ENCODE measurements at places on chromosomes 2 and 18.

- DNase-seq, result no peak
These were observed 19.0 kb downstream of the CLUL1 start for GRCh38 chr18:615773-616172.

- no peak for DNase-seq
These were observed 46.6 kb downstream of the ZNF532 start for GRCh38 chr18:58911241-58911640.

DNA sequence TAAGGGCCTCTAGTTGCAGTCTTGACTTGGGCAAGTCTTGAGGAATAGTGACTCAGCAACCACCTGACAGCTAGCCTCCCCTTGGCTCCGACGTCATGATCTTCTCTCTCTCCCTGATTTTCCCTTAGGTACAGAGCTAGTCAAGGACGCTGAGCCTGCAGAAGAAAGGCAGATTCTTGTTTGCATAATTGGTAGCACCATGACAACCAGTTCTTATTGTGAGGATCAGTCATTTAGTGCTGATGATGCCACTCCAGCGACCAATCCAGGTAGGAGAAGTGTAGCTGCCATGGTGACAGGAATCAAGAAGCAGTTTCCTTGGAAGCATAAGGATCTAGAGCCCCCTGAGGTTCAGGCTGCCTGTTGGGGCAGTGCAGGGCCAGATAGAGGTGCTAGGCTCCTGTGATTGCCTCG is 2.8 kb upstream of the RESP18 start:
- peak; percentile 37 for DNase-seq

- DNase-seq, result no peak
These were observed 318.0 kb downstream of the FIGN start for GRCh38 chr2:163417596-163418337.

- DNase-seq, result no peak
These were observed 27.7 kb upstream of the STRN start for GRCh38 chr2:36993841-36994620.

DNA sequence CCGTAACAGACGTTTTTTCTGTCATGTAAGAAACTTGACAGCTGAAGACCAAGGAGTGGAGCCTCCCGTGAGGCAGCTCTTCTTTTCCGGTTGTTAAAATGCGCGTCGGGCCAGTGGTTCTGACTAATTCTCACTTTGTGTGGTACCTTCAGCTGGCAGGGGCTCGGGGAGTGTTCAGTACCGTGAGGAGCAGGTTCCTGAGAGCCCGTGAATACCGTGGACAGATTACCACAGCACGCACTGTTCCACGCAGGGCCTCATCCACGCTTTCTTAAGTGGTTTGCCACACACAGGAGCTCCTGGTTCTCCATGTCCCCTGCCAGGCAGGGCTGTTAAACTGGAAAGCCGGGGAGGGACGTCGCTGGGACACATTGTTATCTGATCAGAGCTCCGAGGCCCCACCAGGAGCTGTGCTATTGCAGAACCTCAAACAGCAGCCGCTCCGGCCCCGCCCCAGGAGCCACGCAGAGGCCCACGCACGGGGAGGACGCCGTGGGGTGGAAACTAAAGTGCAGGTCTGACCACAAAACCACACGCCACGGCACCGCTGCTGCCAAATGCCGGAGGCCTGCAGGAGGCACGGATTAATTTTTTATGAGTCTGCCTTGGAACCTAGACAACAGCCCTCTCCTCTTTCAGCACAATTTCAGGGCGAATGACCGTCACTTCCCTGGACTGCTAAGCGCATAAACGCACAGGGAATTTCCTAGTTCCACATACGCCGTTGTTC is 43.3 kb downstream of the NFATC1 start:
- peak; percentile 55 for DNase-seq

GRCh38 chr18:11115276-11115675 is 34.1 kb downstream of the PIEZO2 start:
- no peak for DNase-seq

DNA sequence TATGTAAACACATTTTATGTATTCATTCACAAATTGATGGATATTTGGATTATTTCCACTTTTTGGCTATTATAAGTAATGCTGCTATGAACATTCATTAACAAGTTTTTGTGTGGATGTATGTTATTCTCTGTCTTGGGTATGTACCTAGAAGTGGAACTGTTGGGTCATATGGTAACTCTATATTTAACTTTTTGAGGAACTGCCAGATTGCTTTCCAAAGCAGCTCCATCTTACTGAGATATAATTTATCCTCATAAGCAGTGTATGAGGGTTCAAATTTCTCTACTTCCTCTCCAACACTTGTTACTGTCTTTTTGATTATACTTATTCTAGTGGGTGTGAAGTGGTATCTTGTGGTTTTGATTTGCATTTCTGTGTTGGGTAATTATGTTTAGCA is 7.1 kb upstream of the EML6 start:
- no peak for DNase-seq

DNA sequence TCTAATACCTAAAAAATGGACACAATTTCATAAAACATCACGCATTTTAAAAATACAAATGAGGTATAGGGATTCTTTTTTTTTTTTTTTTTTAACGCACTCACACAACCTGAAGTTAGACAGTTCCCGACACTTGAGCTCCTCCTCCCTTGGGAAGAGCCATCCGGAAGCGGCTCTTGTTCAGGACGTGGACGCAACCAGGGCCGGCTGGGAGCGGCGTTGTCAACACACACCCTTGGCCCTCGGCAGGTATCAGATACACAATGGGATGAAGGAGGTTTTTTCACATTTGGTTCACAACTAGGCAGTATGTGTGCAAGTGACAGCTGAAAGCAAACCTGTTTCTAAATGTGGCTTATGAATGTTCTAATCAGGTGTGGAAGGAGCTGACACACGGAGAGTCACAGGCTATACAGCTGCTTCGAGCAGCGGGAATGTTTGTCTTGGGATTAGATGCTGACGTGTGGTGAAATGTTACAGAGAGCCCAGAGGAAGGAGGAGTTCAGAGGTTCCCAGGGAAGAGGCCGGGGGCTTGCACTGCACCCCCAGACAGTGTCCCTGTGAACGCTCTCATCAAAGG is 111.1 kb downstream of the PXDN start:
- DNase-seq, result no peak

DNA sequence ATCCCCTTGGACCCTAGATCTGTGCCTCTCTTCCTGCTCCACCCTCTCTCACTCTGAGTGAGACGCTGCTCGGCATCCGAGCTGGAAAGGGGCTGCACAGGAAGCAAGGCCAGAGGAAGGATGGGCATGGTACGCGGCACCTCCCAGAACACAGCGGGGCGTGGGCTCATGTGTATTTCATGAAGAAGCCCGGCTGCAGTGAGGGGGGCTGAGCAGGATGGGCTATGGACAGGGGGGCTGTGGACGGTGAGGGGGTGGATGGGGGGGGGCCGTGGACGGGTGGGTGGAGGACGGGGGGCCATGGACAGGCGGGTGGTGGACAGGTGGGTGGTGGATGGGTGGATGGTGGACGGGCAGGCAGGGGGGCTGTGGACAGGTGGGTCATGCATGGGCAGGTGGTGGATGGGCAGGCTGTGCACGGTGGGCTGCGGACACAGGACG is 28.5 kb downstream of the SLC66A2 start:
- no peak for DNase-seq

DNA sequence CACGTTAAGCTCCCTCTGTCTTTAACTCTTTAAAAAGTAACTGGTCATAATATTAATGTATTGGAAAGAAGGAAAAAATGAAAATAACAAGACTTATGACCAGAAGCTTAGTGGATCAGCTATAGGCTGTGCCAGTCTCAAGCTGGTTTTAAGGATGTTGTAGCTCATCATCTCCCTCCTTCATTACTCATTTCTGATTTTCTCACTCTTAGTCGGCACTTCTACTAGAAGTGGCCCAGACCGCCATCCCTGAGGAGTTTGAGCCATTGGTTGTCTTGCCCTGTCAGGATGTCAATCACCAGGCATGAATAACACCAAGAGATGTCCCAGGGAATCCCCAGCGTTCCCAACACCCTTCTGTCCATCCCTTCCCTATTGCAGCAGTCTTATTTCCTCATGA is 151.5 kb downstream of the ASXL3 start:
- no peak for DNase-seq

GRCh38 chr2:210250622-210251021 is 25.4 kb upstream of the ACADL start:
- no peak for DNase-seq

DNA sequence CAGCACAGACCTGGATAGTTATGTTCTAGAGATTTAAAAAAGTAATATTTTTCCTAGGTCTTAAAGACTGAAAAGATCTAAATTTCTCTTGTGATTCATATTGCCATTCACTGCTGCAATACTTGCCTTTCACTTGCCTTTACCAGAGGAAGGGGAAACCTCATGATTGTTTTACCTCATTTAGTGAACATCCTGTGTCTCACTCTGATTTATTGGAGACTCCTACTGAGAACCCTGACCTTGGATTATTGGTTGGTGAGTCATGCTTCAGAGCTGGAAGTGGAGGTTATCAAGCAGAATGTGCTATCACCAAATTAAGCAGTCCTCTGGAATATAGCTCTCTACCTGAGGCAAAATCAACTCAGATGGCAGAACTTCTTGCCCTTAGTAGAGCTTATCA is 500.5 kb downstream of the TSN start:
- peak; percentile 3 for DNase-seq

DNA sequence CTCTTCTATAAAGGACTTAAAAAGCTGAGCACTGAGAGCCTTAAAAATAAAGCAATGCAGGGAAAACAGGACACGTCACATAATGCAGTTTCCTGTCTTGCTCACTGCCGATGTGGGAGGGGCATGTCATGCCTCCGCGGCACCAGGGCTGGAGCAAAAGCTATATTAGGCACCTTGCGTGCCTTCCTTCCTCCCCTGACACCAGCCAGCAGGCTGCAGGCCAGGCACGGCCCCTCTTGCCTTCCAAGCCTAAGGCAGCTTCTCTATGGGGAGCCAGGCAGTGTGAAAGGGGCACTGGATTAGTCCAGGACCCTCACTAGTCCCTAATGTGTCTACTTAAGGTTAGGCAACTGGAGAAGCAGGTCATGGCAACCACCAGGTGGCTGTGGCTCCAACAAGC is 26.3 kb downstream of the MRPL35 start:
- DNase-seq, result no peak

DNA sequence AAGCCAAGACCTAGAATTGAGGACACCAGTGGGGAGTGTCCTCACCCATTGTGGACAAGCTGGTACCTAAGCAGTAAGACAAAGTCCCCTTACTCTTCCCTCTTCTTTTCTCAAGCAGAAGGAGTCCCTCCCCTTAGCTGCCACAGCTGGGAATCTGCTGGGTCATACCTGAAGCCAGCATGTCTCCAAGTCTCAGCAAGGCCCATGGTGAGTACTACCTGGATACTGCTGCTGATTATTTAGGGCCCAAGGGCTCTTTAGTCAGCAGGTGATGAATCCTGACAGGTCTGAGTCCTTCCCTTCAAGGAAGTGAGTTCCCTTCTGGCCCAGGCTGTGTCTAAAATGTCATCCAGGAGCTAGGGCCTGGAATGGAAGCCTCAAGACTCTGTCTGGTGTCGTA is 198.6 kb upstream of the STK17B start:
- no peak for DNase-seq
